ENCODE measurements at places on chromosomes 7 and 10.

DNA sequence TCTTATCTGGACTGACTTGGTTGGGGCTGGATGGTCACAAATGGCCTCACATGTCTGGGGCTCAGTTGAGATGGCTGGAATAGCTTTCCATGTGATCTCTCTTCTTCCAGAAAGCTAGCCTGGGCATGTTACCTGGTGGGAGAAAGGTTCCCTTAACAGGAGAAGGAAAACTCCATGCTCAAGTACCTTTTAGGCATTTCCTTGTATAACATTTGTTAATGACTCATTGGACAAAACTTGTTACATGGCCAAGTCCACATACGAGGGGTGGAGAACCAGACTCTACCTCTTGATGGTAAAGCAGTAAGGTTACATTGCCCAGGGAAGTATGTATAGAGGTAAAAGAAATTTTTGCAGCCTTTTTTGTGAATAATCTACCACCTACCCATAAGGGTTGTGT is 826.4 kb downstream of the LRMDA start:
- DNase-seq, result no peak

GRCh38 chr7:88647825-88648224 is 111.7 kb upstream of the ZNF804B start:
- DNase-seq, result no peak

DNA sequence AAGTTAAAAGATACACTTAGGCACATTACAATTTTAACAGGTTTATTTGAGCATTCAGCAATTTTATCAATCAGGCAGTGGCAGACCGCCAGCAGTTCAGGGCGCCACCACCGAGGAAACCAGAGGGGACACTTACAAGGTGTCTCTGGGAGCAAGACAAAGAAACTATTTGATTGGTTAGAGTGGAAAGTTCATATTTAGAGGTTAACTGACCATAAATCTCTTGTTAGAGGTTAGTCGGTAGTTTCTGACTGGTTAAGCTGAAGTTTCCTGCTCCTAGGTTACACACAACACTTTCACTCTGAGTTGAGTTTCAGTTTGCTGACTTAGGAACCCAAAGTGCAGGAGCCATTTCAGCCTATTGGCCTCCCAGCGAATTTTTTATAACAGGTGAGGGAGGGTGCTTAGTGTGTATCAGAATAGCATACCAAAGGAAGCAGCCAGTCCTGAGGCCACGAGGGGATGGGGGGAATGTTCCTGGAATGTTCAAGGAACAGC is 10.8 kb upstream of the PVRIG start:
- peak; percentile 73 for DNase-seq

DNA sequence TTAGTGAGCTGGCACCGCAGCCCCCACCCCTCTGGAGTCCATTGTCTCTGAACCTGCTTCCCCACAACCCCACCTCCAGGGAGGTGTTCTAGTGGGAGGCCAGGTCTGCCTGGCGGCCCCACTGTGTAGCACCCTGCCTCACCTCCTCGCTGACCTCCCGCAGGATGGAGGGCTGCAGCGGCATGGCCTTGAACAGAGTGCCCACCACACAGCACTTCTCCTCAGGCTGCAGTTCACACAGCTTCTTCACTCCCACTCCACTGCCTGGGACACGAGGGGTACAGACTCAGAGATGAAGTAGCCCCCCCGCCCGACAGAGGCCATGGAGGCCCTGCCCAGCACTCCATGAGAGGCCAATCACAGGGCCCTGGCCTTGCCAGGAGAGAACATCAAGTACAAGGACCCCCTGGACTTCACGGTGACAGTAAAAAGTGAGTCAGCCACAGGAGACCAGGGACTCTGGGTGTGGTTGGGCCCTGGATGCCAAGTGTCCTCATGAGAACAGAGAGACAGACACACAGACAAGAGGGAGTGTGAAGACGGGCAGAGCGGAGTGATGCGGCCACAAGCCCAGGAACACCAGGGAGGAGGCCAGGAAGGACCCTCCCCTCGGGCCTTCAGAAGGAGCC is 5.4 kb downstream of the POLD2 start:
- no peak for DNase-seq

GRCh38 chr10:90447831-90448230 is 410.0 kb downstream of the HTR7 start:
- DNase-seq, result no peak

DNA sequence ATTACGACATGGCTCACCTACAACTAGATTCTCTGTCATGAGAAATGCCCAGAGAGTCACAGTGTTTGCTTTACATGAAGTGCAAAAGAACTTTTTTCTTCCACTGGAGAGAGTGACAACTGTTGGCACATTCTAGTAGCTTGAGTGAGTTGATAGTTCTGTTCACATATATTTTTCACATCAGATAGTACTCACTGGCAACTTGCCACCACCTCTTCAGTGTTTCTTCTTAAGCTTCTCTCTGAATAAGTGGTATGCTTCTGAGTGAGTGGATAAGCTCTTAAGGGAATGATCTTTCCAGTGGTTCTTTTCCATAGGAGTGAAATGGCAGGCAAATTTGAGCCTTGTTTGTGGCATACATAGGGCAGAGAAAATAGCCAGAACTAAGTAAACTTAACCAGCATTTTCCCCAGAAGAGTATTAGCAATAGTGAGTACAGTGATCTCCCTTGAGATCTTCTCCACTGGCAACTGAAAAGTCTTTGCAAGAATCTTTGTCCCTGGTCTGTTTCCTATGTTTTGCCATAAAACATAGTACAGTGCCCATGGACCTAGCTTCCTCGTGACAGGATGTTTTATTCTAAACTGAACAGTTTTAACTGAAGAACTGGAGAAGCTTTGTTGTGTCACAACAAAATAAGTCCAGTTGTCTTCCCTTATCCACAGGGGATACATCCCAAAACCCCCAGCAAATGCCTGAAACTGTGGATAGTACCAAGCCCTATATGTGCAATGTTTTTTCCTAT is 125.4 kb upstream of the CDK13 start:
- no peak for DNase-seq

DNA sequence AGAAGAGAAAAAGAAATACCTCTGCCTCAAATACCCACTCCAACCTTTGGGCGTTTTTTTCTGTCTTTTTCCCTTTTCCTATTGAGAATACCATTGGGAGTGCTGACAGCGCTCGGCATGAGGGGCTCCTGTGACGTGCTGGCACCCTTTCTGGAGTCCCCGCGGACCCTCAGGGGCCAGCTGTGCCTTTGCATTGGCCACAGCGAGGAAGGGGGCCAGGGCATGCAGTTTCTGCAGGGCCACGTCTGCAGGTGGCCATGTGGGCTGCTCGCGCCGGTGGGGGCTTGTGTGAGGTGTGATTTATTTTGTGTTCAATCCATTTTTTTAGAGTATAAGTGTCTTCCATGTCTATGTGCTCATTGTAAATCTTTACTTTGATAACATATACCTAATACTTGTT is 57.4 kb downstream of the INPP5A start:
- DNase-seq, result no peak

- no peak for DNase-seq
Measured at GRCh38 chr10:132056663-132057062, 9.1 kb upstream of the JAKMIP3 start.

- no peak for DNase-seq
Measured at GRCh38 chr10:130301021-130301892, 165.1 kb downstream of the GLRX3 start.

DNA sequence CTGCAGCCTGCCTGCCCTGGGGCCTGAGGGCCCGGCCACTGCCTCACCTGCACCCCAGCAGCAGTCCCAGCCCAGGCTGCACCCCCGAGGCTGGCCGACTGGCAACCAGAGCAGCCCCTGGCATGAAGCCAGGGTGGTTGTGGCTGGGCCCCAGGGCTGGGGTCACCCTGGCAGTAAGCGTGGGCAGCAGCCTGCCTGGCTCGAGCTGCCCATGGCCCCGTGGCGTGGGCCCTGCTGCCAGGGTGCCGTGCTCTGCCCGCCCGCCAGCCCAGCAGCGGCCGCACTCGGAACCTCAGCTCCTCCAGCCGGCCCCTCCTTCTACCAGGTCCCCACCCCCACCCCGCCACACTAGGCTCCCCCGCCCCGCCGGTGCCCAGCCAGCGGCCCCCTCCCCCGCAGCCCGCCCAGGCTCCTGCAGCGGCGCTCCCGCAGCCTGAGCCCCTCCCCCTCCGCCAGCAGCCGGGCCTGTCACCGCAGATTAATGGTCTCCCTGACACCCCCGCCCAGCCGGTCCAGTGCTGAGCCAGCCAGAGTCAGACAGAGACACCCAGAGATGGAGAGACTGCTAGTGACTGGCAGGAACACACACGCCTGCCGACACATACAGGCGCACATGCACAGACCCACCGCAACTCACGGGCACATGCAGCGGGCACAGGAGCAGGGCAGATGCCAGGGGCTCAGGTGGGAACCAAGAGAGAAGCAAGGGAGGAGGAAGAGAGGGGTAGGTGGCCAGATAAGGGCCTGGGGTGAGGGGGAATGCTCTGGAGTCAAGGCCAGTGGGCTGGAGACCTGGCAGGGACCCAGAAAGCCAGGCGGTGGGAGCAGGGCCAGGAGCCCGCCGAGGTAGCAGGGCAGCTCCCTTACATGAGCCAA is 22.4 kb downstream of the KCNH2 start:
- DNase-seq, result no peak

DNA sequence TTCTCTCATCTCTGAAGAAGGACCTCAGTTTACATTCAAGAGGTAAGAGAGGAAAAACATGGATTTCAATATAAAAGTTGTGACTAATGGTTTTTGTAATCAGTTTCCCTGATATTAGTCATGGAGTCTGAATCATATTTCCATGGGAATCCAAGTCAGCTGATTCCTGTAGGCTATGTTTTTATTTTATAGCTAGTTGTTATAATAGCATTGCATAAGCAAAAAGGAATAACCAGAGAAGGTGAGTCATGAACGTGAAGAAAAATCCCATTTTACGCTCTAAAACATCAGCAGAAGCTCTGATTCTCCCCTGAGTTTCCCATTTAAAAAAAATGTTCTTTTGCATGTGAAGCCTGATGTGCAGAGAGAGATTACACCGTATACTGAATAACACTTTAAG is 299.3 kb downstream of the SFMBT2 start:
- DNase-seq, result no peak

- DNase-seq, result no peak
Measured at GRCh38 chr10:122854648-122855047, 9.0 kb upstream of the CUZD1 start.

- no peak for DNase-seq
Measured at GRCh38 chr10:73838008-73838567, 26.7 kb upstream of the NDST2 start.

- no peak for DNase-seq
Measured at GRCh38 chr10:35743351-35743750, 101.3 kb upstream of the FZD8 start.

DNA sequence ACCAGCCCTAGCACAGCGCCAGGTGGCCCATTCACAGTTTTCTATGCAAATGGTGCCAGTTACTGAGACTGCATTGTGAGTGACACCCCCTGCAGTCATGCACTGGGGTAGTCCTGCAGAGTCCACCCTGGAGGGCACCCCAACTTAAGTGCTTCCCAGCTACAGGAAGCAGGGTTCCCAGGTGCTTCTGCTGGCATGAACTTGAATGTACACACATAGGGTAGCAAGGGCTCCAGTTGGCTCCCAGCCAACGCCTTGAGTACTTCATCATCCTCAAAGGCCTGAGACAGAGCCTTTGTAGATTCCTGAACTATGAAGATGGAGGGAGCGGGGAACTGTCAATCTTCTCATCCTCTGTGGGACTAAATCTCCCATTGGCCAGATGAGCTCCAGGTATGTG is 11.5 kb upstream of the NPFFR1 start:
- no peak for DNase-seq

GRCh38 chr10:1085258-1085657 is 29.1 kb downstream of the WDR37 start:
- no peak for DNase-seq

DNA sequence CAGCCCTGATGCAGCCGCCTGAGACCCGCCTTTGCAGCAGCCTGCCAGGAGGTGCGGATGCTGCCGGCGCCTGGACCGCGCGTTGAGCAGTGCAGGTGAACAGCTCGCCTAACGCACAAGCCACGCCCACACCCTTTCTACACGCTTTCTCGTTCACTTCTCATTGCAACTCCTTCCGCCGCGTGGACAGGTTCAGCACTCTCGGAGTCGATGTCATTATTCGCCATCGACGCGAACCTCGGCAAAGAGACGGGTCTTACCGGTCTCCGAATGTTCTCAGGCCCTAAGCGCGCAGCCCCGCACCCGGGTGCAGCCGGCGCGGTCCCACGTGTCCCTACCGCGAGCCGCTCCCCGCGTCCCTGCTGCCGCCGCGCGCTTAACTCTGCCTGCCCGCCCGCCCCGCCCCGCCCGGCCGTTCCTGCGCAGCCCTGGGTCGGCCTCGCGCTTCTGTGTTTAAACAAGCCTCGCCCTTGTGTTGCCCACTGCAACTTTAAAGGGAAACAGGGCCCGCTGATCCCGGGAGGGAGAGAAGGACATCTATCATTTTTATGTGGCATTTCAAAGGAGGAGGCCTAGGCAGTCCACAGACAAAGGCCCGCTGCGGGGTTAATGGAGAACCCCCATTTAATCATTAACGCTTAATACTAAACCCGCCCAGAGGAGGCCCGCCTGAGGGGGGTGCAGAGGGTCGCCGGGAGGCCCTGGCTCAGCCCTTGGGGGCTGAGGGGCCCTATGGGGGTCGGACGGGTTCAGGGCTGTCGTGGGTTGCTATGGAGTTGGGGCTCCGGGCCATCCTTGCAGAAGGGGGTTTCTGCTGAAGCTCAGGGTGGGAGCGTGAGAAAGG is 128.5 kb downstream of the WDR11 start:
- DNase-seq, result no peak
